Mammary epithelial cell (primary cell): ENCODE measurements at places on chromosomes 12 and 14.

GRCh38 chr14:94685166-94685581 lies 73.0 kb downstream of the SERPINA3 start:
- DNase-seq: no peak

DNA sequence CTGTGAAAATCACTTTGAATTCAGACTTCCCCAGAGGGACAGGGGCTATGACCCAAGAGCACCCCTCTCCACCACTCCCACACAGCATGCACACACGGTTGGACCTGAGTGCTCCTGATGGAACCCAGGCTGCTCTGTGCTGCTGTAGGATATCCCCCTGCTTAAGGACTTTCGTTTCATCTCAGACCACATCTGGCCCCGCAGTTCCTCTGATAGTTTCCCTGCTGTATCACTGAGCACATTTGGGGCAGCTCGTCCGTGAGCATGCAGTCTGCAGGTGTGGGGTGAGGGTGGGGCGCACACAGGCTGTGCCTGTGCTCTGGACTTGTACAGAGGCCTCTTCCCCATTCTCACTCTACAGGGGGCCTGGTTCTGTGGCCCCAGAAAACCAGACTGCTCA lies 345.2 kb upstream of the FKBP4 start:
- DNase-seq: no peak

DNA sequence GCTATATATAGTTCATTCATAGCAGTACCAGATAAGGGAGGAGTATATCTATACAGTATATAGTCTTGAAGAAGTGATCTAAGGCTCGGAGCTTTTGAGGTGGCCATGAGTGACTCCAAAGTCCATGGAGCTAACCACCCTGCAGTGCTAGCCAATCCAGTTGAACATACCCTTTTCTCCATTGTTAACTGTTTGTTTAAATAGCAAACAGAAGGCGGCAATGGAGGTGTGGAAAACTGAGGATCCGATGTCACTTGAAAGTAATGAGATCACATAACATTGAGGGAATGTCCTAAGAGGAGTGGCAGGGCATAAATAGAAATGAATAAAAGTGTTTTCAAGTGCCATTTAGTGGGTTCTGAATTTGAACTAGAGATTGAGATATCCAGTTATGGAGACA lies 12.4 kb upstream of the SNAPC1 start:
- no peak for DNase-seq

DNA sequence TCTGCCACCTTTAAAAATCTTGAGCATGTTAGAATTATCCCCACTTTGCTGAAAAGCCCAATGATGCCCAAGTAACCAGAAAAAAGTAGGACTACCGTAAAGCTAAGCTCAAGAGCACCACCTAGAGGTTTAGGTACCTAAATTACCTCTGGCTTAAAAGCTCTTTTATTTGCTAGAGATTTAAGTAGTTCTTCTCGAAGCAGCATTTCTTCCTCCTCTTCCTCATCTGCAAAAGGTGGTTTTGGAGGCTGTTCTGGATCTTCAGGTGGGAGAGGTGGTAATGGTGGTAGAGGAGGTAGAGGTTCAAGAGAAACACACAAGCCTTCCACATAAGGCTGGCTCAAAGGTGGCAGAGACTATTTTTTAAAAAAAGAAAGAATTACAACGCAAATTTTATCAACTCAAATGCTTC lies 26.9 kb downstream of the ZFC3H1 start:
- peak; percentile 46 for DNase-seq
